ENCODE measurements at places on chromosomes 4 and X.

DNA sequence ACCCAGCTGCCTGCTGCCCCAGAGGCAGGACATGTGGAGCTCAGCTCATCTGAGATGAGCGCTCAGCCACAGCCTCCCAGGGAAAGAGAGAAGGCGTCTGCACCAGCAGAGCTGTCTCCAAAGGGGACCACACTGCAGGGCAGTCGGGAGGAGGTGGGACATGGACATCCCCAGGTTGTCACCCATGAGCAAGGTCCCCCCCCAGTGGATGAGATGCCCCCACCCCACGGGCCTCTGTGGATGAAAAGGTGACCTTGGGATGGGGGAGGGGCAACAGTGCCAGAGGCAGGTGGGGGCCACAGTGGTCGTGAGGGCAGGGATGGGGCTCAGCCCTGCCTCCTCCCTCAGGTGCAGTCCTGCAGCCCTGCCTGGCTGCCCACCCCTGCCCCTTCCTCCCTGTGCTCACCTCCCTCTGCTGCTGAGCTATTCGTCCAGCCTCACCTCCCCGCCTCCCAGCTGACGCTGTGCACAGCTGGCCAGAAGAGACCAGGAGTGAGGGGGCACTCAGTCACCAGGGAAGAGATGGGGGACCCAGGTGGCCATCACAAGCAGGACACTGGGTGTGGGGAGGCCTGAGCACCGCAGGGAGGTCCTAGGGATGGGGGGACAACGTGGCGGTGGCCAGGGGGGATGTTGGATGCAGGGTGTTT is 9.3 kb downstream of the NKX1-1 start:
- DNase-seq = no peak

GRCh38 chrX:110004731-110005369 is 1.9 kb downstream of the TMEM164 start:
- no peak for DNase-seq

GRCh38 chr4:152106781-152107321 is 346.0 kb upstream of the GATB start:
- DNase-seq = no peak

DNA sequence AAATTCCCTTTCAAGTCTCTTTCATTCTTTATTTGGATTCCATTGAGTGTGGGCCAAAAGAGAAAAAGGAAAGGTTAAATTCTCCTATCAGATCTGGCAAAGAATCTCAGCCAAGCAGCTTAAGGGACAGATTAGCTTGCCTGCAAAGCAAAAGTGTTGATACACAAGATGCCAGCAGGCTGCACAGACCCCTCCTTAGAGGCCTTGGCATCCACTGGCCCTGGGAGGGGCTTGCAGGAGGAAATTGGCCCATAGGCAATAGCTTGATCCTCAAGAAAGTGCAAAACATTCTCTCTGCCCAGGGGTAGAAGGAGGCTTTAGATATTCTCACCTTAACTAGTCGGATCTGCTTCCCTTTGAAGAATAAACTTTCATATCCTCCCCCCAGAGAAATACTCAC is 300.4 kb upstream of the CPEB2 start:
- no peak for DNase-seq

GRCh38 chr4:738781-739280 is 33.2 kb downstream of the PCGF3 start:
- no peak for DNase-seq

DNA sequence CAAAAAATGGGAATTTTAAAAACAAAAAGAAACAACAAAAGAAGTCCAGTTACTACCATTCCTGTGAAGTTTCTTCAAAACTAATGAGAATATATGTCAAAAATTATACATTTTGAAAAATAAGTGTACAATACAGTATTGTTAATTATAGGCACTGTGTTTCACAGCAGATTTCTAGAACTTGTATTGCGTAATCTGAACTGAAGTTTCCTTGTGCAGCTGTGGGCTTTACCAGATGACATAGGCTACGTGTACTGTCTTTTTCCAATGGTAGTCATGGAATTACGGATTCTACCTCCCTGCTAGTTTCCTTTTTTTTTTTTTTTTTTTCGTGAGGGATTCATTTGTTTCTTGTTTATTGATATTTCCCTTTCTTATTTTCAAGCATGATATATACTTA is 113.8 kb upstream of the GABRA2 start:
- no peak for DNase-seq

- DNase-seq = no peak
Observed at GRCh38 chrX:13700380-13700779, 11.5 kb downstream of the RAB9A start.

GRCh38 chrX:120021927-120022326 is 55.6 kb downstream of the RHOXF2B start:
- no peak for DNase-seq

DNA sequence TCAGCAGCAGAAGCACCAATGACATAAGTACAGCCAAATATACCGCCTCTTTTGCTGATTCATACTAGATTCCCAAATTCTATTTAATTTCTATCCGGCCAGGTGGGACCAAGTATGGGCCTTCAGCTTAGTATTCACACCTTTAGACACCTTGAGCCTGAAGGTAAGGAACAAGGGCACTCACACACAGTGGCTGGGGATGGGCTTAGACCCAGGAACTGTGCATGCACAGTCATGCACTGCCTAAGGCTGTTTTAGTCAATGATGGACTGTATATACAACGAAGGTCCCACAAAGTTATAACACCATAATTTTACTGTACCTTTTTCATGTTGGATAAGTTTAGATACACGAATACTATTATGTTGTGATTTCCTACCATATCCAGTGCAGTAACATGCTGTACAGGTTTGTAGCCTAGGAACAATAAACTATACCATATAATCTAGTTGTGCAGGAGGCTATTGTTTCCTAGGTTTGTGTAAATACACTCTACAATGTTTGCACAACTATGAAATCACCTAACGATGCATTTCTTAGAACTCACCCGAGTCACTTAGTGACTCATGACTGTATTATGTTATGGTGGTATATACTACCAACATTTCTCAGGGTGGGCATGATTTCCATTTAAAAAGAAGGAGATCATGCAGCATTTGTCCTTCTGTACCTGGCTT is 9.7 kb upstream of the CLNK start:
- no peak for DNase-seq

DNA sequence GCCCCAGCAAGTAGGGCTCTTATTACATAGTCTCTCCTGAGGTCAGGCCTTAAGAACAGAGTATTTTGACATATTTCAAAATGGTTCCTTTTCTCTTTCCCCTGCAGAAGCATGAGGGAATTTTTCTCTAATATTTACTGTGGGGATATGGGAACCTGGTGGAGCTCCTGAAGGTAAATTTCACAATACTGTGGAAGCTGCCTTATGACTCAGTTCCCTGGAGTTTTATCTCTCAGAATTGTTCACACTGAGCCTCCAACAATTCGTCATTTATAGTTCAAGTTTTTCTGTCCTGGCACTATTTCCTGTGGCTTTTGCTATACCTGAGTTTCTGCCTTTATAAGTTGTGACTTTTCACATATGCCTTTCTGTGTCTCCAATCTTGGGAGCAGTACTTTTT is 607.2 kb upstream of the NDST4 start:
- no peak for DNase-seq

DNA sequence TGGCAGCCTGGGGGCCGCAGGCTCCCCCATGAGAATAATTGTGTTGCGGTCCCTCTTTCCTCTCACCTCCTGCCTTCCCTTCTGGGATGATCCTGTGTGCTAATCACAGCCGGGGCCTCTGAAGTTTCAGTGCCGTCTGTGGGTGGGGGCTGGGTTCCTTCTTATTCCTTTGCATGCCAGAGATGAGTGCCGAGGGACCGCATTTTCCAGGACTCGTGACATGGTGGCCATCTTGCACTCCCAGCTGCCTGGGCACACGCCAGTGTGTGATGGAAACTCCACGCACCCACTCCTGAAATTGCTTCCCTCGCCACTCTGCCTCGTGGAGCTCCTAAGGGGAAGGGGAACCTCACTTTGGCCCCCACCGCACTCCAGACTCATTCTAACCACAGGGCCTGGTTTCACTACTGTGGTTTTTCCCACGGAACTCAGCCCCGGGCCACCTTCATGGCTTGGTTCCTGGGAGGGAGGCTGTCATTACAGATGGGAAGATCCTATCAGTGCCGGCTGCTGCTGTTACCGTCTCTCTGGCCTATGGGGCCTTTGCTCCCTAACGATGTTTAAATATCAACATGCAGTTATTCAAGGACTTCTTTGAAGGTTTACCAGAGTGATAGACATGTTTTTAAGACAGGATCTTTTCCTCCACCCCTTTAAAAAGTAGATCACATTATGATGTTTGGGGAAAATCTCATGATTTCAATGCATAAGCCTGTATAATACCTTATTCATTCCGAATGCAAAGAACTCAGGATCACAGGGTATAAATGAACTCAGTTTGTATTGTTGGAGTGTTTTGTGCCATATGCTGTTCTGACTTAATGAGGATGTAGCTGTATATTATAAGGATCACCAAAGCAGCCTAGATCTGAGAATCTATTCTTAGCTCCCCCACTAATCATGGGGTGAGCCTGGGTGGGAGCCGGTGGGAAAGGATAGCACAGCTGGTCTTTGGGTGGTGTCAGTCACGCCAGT is 89.6 kb downstream of the SORCS2 start:
- DNase-seq = no peak

- DNase-seq = peak; percentile 63
Observed at GRCh38 chr4:2469192-2469984, 482 bp downstream of the RNF4 start.

DNA sequence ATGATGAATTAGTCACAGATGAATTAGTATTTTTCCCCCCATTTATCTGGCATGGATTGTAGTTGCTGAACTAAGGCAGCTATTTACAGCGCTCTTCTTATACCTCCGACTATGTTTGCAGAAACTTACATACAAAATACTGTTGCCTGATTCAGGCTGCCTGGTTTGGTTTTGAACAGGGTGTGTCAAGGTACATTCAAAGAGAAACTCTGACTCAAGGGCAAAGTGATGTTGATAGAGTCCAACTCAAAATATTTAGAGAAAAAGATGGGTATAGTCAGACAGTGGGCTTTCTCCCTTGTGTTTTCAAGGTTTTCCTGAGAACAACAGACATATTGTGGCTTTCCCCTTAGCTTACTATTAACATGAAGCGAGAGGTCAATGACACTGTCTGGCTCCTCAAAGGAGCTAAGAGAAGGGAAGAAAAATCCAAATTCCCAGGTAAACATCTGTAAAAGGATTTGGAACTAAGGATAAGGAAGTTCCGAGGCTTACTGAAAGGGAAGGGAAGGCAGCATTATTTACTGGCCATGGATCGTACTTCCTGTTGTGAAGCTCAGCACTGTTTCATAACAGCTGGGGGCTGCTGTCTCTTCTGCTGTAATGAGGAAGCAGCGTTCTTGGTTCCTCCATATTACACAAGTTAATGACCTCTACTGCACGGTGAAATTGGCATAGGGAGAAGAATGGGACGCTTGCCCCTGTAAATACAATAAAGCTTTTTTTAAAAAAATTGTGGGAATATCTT is 30.9 kb downstream of the FAM9C start:
- peak; percentile 87 for DNase-seq

DNA sequence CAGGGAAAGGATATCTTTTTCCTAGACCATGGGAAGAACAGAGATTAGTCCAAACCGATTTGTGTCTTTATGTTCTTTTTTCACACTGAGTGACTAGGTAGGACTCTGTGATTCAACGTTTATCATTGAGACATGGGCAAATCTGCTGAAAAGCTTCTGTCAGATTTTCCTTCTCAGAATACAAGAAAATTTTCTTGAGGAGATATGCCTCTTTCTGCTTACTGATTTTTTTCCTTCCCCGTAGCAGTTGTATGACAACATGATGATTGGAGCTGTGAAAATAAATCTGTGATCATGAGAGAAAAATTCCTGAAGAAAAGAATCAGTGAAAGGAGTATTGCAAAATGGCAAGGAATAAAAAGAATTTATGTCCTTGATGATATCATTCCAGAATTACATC is 130.6 kb upstream of the FAT4 start:
- no peak for DNase-seq

- DNase-seq = no peak
Observed at GRCh38 chrX:9467751-9468150, 2.9 kb downstream of the TBL1X start.

GRCh38 chr4:168279556-168279955 is 39.0 kb downstream of the DDX60 start:
- DNase-seq = no peak

- DNase-seq = no peak
Observed at GRCh38 chr4:118790544-118790943, 45.4 kb downstream of the SEC24D start.

GRCh38 chr4:24611575-24611974 is 27.2 kb upstream of the DHX15 start:
- no peak for DNase-seq

- DNase-seq = no peak
Observed at GRCh38 chr4:170671171-170671570, 581.4 kb upstream of the AADAT start.

GRCh38 chr4:26782830-26783202 is 77.8 kb upstream of the STIM2 start:
- no peak for DNase-seq

DNA sequence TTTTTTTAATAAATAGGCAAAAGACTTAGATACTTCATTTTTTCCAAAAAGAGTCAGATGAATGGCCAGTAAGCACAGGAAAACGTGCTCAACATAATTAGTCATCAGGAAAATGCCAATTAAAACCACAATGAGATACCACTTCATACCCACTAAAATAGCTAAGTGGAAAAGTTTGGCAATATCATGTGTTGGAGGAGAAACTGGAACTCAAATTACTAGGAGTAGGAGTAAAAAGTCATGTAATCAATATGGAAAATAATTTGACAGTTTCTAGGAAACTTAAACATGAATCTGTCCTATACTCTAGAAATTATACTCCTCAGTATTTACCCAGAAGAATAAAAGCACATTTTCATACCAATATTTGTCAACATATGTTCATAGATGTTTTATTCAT is 449.8 kb downstream of the INPP4B start:
- no peak for DNase-seq

DNA sequence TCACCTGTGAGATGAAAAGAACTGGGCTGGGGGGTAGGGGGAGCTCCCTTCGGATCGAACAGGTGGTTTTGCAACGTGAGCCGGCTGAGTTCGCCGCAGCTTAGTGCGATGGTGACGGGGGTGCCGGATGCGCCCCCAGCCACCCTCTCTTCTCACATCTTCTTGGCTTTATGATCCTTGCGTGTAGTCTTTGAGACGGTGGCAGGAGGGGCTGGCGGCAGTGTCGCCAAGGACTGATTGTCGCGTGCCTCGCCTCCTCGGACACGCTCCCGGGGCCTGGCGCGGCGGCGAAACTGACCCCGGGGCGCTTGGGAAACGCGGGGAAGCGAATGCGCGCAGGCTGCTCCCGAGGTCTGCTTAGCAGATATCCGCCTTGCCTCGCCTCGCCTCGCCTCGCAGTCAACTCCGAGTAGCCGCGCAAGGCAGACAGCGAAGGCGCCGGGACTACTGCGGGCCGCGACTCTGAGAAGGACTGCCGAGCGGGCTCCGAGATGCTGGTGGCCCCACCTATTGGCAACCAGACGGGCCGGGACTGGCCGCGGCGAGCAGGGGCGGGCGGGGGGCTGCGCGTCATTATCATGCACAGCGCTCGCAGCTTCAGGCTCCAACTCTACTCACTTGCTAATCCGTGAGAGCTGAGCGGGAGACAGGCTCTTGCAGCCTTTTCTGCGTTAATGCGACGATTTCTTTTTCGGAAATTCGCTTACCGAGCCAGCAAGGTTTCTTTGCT is 1.5 kb downstream of the GRID2 start:
- no peak for DNase-seq

GRCh38 chr4:53711926-53712325 is 120.6 kb upstream of the LNX1 start:
- DNase-seq = no peak

- no peak for DNase-seq
Observed at GRCh38 chr4:107404591-107405300, 315.3 kb downstream of the PAPSS1 start.

Data from CD4-positive, alpha-beta T cell treated with Interleukin-4 for 4 hours (primary cell).